Upper lobe of right lung (tissue), 1 donor: ENCODE measurements at places on chromosomes 12 and 14.

GRCh38 chr12:107331912-107332311 lies 238.6 kb upstream of the CRY1 start:
- no peaks in the 10 kb centered on the region for H3K36me3 ChIP-seq
- no peak overlapping the region for H3K4me3 ChIP-seq
- H3K27me3 ChIP-seq = peaks cover 9% of the 10 kb centered on the region
- H3K27ac ChIP-seq = no peak overlapping the region
- no peaks in the 10 kb centered on the region for H3K4me1 ChIP-seq
- no peak for DNase-seq

DNA sequence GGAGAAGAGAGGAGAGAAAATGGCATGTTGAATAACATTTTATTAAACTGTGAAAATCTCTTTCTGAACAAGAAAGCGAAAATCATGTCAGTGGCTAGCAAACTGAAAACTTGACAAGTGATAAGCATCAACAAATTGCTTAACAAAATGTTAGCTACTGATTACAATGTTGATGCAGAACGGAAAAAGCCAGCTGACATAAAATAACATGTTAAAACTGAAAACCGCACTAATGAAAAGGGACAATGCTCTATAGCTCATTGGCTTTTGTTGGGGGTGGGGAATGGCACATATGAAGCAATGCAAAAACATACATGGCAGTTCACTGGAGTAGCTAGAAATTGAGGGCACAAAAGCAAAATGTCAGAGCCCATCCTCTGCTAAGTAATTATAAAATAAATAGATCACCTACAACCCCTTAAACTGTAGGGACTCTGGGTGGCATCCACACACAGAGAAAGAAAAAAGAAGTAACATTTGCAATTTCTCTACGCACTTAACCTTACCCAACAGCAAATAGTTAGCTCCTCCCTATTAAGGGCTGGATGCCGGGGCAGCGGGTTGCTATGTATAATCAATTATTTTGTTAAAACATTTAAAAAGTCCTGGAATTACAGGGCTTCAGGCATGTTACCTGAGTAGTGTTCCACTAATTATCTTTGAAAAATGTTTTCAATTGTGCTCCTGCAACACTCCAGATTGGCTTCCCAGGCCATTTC lies 129.2 kb upstream of the USP15 start:
- H3K4me1 ChIP-seq = no peaks in the 10 kb centered on the region
- H3K27me3 ChIP-seq = no peaks in the 10 kb centered on the region
- H3K27ac ChIP-seq = no peak overlapping the region

GRCh38 chr12:70448371-70448770 lies 82.3 kb downstream of the KCNMB4 start:
- no peaks in the 10 kb centered on the region for H3K36me3 ChIP-seq
- no peak for DNase-seq
- H3K4me1 ChIP-seq = no peaks in the 10 kb centered on the region
- H3K27ac ChIP-seq = no peak overlapping the region
- H3K4me3 ChIP-seq = no peak overlapping the region

DNA sequence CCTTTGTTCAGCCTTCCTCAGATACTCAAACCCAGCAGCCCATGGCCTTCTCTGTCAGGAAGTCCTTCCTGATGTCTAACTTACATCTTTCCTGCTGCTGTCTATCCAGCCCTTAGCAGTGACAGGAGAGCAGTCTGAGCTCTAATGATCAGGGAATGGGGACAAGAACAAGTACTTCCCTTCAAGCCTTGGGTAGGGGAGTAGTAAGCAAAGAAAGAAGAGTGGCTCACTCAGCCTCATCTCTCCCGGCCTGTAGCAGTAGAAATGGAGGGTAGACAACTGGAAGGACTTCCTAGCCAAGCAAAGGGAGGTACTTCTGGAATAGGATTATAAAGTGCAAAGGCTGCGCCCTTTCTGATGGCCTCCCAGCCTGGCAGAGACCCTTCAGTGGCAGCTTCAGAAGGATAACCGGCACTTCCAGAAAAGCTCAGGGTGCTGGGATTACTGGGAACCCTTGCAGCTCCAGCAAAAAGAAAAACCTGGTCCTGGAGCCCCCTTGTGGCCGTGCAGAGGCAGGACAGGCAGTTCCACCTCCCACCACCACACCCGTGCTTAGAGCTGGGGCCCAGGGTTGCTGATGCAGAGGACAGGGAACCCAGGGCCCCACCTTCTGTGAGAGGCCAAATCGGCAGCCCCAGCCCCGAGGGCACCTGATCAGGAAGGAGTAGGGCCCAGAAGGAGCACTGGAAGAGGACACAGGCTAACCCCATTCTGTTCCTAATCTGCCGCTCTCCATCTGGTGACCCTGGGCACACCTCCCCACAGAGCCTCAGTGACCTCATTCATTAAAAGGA lies 12.4 kb upstream of the SMUG1 start:
- no peaks in the 10 kb centered on the region for H3K4me1 ChIP-seq
- H3K27ac ChIP-seq = no peak overlapping the region
- H3K27me3 ChIP-seq = peaks cover 49% of the 10 kb centered on the region
- peak; percentile 75 for DNase-seq
- no peaks in the 10 kb centered on the region for H3K36me3 ChIP-seq

GRCh38 chr12:93011100-93011499 lies 82.0 kb upstream of the EEA1 start:
- no peak for DNase-seq
- H3K36me3 ChIP-seq = no peaks in the 10 kb centered on the region
- H3K27ac ChIP-seq = no peak overlapping the region
- no peaks in the 10 kb centered on the region for H3K27me3 ChIP-seq
- no peaks in the 10 kb centered on the region for H3K4me1 ChIP-seq

DNA sequence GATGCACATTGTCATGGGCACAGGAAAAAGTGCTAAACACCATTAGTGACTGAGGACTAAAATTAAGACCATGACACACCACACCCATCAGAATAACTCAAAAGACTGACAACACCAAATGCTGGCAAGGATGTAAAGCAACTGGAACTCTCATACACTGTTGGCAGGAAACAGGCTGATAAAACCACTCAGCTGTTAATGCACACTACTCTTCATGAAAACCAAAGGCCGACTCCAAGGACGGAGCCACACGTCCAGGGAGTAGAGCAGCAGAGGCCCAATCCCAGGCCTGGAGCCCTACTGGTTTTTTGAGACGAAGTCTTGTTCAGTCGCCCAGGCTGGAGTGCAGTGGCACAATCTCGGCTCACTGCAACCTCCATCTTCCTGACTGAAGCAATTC lies 6.4 kb downstream of the RAD52 start:
- H3K27ac ChIP-seq = no peak overlapping the region
- H3K36me3 ChIP-seq = peaks cover 15% of the 10 kb centered on the region
- DNase-seq = no peak
- H3K4me1 ChIP-seq = peaks cover 3% of the 10 kb centered on the region

- H3K4me3 ChIP-seq = no peak overlapping the region
- no peaks in the 10 kb centered on the region for H3K4me1 ChIP-seq
- no peak overlapping the region for H3K27ac ChIP-seq
Measured at GRCh38 chr12:8482571-8483061, 26.9 kb downstream of the CLEC6A start.

DNA sequence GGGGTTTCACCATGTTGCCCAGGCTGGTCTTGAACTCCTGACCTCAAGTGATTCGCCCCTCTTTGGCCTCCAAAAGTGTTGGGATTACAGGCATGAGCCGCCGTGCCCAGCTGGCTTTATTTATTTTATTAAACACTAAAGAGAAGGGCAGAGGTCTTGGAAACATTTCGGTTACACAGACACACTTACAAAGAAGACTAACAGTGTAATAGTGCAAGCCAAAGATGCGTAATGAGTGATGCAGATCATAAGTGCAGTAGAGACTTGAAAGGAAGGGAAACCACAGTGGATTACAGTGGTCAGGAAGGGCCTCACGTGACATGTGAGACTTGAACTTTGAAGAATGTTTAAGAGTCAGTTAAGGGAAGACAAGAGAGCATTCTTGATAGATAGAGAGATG lies 33.9 kb upstream of the CDK17 start:
- H3K4me1 ChIP-seq = no peaks in the 10 kb centered on the region
- no peak overlapping the region for H3K4me3 ChIP-seq
- DNase-seq = no peak
- H3K27me3 ChIP-seq = no peaks in the 10 kb centered on the region
- no peak overlapping the region for H3K27ac ChIP-seq

DNA sequence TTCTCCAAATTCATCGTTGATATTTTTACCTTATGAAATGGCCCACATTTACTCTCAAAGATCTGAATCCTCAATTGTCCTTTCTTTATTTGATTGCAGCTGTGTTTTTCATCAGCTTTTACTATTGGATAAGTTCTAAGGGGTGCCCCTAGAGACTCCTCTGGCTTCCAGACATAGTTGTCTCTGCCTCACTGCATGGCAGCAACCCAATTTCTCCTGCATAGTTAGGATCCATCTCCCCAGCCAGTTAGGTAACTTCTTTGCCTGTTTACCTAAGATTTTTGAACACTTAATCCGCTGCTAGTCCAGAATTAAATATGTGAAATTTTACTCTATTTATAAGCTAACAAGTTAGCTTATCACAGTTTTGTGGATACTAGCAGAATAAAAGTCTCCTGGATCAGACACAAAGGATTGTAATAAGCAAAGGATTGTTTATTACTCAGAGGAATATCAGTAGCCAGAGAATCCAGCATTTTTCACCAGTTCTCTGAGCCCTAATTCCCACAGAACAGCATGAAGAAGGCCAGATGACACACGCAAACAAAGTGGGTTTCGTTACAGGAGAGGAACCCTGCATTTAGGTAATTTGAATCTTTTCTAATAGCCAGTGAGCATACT lies 101.1 kb downstream of the BBS10 start:
- no peak overlapping the region for H3K4me3 ChIP-seq
- no peak for DNase-seq
- H3K36me3 ChIP-seq = no peaks in the 10 kb centered on the region
- H3K4me1 ChIP-seq = no peaks in the 10 kb centered on the region
- H3K27ac ChIP-seq = no peak overlapping the region

GRCh38 chr14:44271637-44272036 lies 235.4 kb downstream of the FSCB start:
- no peaks in the 10 kb centered on the region for H3K4me1 ChIP-seq
- H3K36me3 ChIP-seq = no peaks in the 10 kb centered on the region
- DNase-seq = no peak
- no peaks in the 10 kb centered on the region for H3K27me3 ChIP-seq

GRCh38 chr12:127716166-127716565 lies 550.8 kb upstream of the TMEM132C start:
- H3K27me3 ChIP-seq = no peaks in the 10 kb centered on the region
- H3K4me1 ChIP-seq = no peaks in the 10 kb centered on the region
- DNase-seq = no peak
- H3K4me3 ChIP-seq = no peak overlapping the region

GRCh38 chr12:12952036-12952435 lies at the start of gene GPRC5D:
Gene GPRC5D (minus strand): TSS chr12:12952170. CDS start chr12:12950384, 1,786 bp downstream.
- no peak within 1 kb of the TSS for H3K4me3 ChIP-seq
- no peaks in the 10 kb centered on the region for H3K4me1 ChIP-seq
- H3K27ac ChIP-seq = no peak within 1 kb of the TSS
- no peaks in the 10 kb centered on the region for H3K27me3 ChIP-seq
- no peak for DNase-seq

DNA sequence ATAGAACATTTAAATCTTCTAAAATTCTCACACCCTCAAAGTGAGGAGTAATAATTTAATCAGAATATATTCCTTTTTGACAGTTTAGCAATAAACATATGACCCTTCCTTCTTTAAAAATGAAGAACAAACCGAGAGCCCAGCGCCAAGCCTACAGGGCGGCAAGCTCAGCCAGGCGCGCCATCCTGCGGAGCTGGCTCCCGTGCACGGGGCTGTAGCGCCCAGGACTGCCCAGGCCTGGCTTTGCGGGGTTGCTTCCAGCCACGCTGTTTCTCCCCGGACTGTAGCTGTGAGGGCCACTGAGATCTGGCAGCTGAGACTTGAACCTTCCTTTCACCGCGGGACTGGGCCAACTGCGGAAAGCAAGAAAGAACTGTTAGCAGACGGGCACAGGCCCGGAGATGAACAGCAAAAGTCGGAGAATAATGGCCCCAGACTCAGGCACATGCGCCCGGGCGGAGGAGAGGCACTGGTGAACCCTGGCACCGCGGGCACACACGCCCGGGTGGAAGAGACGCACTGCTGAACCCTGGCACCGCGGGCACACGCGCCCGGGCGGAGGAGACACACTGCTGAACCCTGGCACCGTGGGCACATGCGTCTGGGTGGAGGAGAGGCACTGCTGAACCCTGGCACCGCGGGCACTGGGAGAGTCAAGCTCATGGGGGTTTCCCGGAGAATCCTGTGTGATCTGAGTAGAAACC lies 16.6 kb downstream of the PGAM5 start:
- H3K27ac ChIP-seq = no peak overlapping the region
- no peak for DNase-seq
- no peaks in the 10 kb centered on the region for H3K27me3 ChIP-seq
- H3K4me1 ChIP-seq = no peaks in the 10 kb centered on the region
- H3K36me3 ChIP-seq = peaks cover 91% of the 10 kb centered on the region
- no peak overlapping the region for H3K4me3 ChIP-seq

DNA sequence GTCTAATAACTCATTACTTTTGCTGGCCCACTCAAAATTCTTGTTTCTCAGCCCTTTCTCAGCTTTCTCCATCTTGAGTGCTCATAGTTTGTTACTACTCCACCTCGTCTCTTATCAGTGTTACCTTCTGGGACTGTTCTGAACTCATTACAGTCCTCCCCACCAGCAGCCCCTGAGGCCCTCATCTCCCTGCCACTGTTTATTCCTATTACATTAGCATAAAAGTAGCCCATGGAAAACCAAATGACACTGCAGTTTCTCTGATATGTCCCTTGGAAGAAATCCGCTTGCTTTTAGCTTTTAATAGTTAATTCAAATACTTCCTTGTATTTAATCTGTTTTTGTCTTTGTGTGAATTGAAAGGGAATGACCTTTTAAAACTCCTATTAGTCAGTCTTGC lies 7.6 kb downstream of the AKAP6 start:
- no peak overlapping the region for H3K4me3 ChIP-seq
- H3K27me3 ChIP-seq = no peaks in the 10 kb centered on the region
- no peak overlapping the region for H3K27ac ChIP-seq
- no peaks in the 10 kb centered on the region for H3K36me3 ChIP-seq

DNA sequence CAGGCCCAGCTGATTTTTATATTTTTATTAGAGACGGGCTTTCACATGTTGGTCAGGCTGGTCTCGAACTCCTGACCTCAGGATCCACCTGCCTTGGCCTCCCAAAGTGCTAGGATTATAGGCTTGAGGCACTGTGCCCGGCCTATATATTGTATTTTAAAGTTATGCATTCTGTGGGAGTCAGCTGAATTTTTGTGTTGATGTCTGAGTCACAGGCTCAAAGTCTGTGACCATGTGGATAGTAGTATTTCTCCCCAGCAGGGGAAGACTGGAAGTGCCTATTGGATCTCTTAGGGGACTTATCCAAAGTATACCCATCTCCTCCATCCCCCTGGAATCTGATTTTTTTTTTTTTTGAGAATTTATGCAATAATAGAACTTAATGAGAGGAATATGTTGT lies 43.8 kb upstream of the ATF1 start:
- H3K27me3 ChIP-seq = no peaks in the 10 kb centered on the region
- H3K4me3 ChIP-seq = no peak overlapping the region
- no peaks in the 10 kb centered on the region for H3K4me1 ChIP-seq
